ENCODE measurements at places on chromosomes 6 and 20. TPM values are rescaled to one million over a fixed set of nuclear protein-coding genes. Genes with fewer than 3 reads are reported as not detected.

Gene NRSN1
- not detected for total RNA-seq

Gene ZBTB12
- 0.98 TPM for total RNA-seq

Gene THBD
- total RNA-seq: not detected

Gene EPHA7
- not detected for total RNA-seq

Gene DEFB132
- total RNA-seq: not detected
